Hematopoietic multipotent progenitor cell treated with erythropoietin and hydrocortisone succinate and interleukin-3 and kit ligand, for 4 days (in vitro differentiated cells): ENCODE measurements at places on chromosomes 11 and 22.

DNA sequence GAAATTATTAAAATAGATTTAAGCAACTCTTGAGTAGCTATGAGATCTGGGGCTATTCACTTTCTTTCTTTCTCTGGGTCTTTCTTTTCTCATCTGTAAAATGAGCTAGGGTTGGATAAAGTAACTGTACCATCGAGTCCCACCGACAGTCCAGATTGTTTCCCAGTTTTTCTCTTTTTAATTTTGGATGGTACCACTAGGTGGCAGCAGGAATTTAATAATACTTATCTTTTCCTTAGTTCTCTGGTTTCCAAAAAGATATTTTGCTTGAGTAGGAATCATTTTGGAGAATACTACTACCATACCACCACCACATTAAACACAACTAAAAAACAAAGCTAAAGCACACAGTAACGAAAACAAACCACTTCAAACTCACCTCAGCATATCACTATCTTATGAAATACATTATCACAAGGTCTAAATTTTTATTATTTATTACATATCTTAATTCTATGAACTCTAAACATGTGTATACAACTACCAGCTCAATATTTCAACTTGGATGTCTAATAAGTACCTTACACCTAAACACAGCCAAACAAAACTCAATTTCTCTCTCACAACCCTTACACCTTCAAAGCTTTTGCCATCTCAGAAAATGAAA, 584.0 kb downstream of the KCNA4 start:
- peak; percentile 35 for DNase-seq

GRCh38 chr22:27317096-27317495, 484.5 kb downstream of the MN1 start:
- peak; percentile 31 for DNase-seq

DNA sequence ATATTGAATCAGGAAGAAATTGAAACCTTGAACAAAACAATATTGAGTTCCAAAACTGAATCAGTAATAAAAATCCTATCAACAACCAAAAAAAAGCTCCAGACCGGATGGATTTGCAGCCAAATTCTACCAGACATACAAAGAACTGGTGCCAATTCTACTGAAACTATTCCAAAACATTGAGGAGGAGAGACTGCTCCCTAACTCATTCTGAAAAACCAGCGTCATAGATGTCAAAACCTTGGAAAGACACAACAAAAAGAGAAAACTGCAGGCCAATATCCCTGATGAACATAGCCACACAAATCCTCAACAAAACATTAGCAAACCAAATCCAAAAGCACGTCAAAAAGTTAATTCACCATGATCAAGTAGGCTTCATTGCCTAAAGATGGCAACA, 353.8 kb downstream of the TMEM135 start:
- no peak for DNase-seq

GRCh38 chr22:20562607-20563465, 55.4 kb downstream of the MED15 start:
- DNase-seq, result no peak

DNA sequence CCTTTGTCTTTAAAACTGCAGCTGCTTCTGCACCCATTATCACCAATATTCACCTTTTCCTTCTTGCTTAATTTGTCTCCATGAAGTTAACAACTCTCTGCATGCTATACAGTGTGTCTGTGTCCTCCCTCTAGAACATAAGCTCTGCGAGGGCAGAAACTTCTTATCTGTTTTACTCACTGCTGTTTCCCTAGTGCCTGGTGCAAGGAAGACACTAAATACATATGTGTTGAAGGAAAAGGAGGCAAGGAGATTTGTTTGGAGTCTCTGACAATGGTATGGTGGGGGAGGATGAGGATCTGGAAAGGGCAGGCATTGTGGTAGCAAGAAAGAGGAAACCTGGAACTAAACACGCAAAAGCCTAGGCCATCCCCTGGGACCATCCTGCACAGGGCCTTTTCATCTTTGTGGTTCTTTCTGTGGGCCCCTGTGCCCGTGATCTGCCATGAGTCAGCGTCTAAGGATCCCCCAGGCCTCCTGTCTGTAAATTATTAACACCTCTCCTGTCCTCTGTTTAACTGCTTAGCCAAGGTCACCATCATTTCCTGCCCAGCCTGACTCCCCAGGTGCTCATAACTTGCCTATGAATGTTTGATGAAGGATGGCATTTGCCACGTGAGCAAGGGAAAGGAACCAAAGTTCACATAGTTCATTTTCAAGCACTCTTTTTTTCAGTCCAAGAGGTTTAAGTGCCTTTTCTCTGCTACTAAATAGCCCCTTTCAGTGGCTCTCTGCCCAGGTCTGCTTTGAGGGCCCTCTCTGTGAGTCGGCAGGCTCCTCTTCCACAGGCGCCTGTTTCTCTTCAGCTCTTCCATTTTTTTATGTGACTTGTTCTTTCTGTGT, 131.1 kb downstream of the RASSF10 start:
- DNase-seq, result no peak

GRCh38 chr11:99739464-99740089, 718.8 kb downstream of the CNTN5 start:
- peak; percentile 63 for DNase-seq

DNA sequence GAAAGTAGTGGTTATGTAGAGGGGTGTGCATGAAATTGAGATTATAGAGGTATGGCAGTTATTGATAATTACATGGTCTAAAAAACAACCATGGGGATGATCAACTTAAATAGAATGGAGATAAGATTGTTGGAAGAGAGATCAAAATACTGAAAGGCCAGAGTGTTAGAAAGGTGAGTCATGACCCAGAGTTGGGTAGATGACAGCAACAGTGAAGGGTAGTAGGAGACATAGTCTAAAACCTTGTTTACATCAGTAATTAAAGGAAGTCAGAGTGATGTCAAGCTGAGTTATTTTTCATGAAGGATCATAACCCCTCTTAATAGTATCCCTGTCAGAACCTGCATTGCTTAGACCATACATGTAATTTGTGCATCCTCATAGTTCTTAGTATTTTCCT, 110.9 kb downstream of the ELP4 start:
- DNase-seq, result no peak

DNA sequence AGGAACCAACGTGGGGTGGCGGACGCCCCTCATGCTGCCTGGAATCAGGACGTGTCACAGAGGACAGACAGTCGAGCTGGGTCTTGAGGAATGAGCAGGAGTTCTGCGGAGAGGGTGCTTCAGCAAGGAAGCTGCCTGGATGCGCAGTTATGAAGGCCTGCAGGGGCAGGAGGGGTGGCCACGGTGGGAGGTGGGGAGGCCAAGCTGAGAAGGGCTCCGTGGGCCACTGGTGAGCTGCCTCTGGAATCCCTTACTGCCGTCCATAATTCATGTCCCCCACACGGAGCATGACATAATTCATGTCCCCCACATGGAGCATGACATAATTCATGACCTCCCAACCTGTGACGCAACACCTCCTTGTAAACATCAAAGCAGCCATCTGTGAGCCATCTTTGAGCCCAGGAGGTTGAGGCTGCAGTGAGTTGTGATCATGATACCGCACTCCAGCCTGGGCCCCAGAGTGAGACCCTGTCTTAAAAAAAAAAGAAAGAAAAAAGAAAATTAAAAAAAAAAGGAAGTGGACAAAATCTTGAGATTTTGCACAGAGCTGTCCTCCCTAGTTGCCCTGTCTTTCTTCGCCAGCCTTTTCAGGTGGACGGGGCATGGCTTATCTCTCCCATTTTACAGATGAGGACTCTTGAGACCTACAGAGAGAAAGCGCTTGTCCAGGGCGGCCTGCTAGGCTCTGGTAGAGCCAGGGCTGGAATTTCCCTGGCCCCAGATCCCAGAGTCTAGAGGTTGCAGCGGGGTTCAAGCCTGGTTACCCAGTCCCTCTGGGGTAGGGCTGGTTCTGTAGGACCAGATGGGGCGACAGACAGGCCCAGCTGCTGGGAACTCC, 24.3 kb upstream of the PICK1 start:
- DNase-seq, result peak; percentile 61

- DNase-seq, result no peak
These were observed 27.9 kb downstream of the TCIRG1 start for GRCh38 chr11:68066742-68067141.

- DNase-seq, result no peak
These were observed 110.4 kb upstream of the AKIP1 start for GRCh38 chr11:8800520-8801110.

GRCh38 chr11:68014157-68014946, 4.2 kb downstream of the ALDH3B1 start:
- DNase-seq, result peak; percentile 83

DNA sequence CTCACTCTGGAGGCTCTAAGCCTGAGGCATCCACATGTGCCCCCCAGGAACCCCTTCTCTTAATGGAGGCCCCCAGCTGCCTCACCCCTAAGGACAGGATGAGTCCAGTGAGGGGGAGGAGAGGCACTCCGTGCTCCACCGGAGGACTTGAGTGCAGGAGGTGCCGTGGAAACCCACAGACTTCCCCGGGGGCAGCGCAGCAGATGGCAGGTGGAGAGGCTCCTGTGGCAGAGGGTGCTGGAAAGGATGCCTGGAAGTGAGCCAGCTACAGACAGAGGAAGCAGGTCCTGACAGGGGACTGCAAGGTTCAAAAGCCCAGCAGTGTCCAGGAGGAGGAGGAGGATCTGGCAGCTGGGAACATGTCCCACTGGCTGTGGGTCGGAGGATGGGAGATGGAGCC, 1384.0 kb downstream of the TBC1D22A start:
- DNase-seq, result no peak

- DNase-seq, result no peak
These were observed 25.4 kb upstream of the GRAMD1B start for GRCh38 chr11:123404676-123405075.

DNA sequence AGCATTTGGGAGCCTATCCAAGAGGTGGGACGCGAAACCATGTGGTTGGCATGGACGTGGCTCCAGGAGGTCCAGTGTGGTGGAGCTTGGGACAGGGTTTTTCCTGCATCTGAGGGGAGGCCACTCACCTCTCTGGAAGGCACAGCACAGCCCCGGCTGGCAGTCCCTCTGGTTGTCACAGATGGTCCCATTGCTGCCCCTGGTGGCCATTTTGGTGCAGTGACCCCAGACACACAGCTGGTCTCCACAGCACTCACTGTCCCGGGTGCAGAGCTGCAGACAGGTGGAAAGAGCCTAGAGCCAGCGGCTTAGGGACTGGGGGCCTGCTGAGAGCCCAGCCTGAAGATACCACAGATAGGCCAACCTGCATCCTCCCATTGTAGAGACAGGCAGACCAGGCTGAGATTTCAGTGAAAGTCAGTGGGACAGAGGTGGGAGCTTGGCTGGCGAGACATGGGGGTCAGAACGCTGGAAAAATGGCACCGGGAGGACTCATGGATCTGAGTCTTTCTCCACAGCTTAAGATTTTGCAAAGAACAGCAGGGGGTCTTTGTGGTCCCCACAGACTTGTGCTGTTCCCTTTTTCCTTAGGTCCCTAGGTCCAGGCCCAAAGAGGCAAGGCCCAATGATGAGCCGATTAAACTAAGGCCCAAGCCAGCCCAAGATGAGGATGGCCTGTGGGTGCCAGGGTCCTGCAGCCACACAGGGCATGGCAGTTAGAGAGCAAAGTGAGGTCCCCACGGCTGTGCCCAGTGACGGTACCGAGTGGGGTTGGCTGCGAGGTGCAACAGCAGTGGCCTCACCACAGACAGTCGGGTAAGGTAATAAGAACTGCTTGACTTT, 41.4 kb downstream of the DKK3 start:
- peak; percentile 88 for DNase-seq

DNA sequence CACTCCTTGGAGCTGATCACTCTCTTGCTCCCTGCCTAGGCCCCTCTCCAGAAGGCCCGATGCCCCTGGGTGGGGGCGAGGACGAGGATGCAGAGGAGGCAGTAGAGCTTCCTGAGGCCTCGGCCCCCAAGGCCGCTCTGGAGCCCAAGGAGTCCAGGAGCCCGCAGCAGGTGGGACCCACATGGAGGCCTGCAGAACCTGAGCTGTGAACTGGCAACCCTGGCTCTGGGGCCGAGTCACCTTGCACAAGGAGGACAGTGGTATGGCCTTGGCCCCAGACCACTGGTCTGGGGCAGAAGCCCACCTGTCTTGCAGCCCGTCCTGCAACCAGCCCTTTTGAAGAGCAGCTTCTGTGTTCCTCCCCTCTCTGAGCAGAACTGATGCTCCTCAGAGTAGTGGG, 6.2 kb downstream of the SCO2 start:
- DNase-seq, result no peak

DNA sequence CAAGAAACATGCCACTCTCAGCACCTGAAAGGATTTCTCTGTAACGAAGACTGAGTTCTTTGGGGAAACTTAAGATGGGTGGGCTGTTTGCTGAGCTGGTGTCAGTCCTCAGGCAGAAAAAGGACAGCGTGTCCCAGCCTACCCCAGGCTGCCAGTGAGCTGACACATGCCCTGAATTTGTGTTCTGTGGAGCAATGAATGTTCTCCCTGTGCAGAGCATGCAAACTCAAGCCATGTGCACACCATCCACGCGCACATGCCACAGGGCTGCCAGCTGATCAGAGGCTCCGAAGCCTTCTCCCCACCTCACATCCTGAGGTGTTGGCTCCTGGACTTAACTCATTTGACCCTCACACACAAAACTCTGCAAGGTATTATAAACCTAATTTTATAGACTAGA, 104.9 kb downstream of the KCNC1 start:
- no peak for DNase-seq

- DNase-seq, result no peak
These were observed 50.0 kb downstream of the BID start for GRCh38 chr22:17724241-17724640.

- no peak for DNase-seq
These were observed 1.8 kb upstream of the RNF169 start for GRCh38 chr11:74746868-74747267.

DNA sequence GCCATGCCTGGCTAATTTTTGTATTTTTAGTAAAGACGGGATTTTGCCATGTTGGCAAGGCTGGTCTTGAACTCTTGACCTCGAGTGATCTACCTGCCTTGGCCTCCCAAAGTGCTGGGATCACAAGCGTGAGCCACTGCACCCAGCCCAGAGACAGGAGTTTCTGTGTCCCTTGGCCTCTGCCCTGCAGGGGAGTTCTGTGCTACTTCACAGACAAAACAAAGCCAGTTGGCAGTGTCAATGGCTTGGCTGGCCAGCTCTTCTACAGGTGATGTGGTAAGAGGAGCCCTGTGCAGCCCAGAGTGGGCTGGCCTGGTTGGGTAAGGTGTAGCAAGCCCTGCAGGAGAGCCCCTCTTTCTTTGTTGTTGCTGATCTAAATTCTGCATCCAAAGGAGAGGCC, 60.5 kb upstream of the SHISAL1 start:
- DNase-seq, result no peak
